ENCODE measurements at places on chromosomes 13 and 19.
A peak's percentile ranks its signal among the peaks of the same experiment; 100 is the strongest.

DNA sequence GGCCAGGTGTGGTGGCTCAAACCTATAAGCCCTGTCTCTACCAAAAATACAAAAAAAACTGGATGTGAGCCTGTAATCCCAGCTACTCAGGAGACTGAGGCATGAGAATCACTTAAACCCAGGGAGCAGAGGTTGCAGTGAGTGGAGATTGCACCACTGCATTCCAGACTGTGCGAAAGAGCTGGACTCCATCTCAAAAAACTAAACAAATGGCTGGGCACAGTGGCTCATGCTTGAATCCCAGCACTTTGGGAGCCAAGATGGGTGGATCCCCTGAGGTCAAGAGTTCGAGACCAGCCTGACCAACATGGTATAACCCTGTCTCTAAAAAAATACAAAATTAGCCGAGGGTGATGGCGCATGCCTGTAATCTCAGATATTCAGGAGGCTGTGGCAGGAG, 34.9 kb upstream of the ZNF83 start:
- no peak for DNase-seq

GRCh38 chr19:50333737-50334617, 4.8 kb upstream of the KCNC3 start:
- peak; percentile 90 for DNase-seq

GRCh38 chr19:30669329-30670010, 297.3 kb downstream of the ZNF536 start:
- peak; percentile 84 for DNase-seq

DNA sequence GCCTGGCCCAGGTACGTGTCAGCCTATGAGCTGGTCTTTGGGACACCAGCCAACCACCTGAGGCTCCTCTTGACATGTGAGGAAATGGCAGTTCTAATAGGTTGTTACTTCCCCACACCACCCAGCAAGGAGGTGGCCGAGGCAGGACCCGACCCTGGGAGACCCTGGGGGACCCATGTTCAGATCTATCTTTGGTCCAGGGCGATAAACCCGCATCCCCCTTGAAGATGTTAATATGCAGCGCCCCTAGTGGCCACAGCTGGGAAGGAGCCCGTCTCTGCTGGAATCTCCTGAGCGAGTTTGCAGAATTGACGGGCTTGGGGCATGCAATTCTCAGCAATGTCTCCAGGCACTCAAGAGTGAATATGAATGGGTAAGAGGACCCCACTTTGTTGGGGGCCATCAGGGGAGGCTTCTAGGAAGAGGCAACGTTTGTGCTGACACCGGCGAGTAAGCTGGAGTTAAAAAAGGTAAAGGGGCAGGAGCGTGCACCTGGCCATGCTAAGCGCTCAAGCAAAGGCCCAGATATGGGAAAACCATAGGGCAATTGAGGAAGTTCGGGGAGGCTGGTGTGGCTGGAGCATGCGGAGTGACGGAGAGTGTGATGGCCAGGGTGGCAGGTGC, 1.5 kb upstream of the MYO1F start:
- DNase-seq = peak; percentile 82

DNA sequence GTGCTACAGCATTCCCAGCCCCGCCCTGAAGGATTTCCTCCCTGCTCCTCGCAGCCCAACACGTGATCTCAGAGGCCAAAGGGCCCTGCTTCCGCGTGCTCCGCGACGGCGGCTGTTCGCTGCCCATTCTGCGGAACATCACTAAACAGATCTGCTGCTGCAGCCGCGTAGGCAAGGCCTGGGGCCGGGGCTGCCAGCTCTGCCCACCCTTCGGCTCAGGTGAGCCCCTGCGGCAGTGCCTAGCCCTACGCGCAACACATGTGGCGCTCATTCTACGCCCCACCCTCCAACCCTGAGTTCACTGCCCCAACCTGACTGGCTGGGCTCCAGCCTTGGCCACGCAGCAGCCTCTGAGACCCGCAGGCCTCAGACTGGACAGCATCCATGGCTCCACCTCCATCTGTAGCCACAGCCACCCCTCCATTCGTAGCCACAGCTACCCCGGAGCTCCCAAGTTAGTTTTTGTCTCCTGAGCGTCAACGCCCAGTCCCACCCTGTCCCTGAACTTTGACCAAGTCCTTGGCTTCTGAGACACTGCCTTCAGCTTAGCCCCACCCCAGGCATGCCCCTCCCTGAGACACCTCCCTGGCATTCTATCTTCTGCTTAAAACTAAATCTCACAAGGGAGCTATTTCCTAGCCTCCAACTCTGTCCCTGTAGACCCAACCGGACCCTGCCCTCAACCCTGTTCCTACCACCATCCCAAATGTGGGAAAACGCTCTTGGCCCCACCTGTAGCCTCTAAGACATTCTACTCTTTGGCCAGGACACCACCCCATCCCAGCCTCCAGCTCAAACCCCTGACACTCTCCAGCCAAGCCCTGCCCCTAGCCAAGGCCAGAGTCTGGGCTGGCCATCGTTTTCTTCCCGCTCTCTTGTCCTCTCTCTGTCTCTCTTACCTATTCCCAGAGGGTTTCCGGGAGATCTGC, 6.4 kb downstream of the LTBP4 start:
- DNase-seq = no peak

DNA sequence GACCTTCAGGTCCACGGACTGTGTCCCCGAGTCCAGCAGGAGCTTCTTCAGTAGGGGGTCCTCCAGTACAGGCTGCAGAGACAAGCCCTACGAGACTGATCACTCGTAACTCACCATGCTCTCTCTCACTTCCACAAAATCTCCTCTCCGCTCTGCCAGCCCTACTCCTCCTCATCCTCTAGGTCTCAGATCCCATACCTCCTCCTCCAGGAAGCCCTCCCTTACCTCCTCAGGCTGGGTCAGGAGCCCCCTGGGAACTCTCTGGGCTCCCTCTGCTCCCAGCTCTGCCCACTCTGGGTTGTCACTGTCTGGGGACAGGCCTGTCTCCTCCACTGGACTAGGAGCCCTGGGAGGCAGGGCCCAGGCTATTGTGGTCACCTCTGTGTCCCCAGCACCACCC, 23.9 kb upstream of the NAPA start:
- DNase-seq = no peak

DNA sequence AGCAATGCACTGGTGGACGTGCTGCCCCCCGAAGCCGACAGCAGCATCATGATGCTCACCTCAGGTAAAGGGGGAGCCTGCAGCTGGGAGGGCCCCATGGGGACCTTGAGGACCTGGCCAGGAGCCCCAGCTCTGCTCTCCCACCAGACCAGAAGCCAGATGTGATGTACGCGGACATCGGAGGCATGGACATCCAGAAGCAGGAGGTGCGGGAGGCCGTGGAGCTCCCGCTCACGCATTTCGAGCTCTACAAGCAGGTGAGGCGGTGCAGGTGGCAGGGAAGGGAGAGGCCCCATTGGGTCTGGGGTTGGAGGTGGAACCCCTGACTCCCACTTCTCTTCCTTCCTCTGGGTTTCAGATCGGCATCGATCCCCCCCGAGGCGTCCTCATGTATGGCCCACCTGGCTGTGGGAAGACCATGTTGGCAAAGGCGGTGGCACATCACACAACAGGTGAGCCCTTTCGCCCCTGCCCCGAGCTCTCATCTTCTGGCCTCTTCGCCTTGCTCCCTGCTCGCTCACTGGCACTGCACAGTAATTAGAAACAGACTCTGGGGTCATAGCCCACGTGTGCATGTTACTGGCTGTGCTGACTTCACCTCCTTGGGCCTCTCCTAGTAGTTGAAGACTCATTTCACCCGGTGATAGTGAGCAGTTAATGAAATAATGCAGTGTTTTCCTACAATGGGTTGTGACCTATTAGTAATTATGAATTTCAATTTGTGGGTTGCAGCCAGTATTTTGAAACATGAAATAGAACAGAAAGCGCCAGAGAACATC, 3.6 kb downstream of the PSMC4 start:
- DNase-seq = no peak

GRCh38 chr13:60146471-60146870, 17.3 kb downstream of the DIAPH3 start:
- no peak for DNase-seq

DNA sequence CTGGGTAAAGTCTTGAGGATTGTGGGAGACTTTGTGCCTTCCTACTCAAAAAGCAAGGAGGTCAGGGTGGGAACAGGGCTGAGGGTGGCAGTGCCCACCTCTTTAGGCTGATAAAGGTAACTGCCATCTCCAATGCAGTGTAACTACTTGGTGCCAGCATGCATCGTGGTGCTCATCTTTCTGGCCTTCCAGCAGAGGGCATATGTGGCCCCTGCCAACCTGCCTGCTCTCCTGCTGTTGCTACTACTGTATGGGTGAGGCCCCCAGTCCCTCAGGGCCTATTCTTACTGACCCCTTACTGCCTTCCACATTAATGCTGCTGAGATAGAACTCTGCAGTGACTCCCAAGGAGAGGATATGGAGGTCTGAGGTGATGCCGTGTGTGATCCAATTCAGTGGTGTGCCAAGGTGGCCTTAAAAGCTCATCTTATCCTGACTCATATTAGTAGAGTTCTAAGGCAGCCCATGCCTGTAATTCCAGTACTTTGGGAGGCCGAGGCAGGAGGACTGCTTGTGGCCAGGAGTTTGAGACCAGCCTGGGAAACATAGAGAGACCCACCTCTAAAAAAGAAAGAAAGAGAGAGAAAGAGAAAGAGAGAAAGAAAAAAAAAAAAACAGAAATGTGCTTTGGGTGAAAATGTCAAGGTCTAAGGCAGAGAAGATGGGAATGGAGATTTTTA, 9.7 kb upstream of the ARHGAP45 start:
- DNase-seq = no peak

GRCh38 chr13:26253262-26253786, 605 bp upstream of the CDK8 start:
- no peak for DNase-seq

GRCh38 chr13:29292045-29292444, 303.4 kb downstream of the SLC7A1 start:
- no peak for DNase-seq

DNA sequence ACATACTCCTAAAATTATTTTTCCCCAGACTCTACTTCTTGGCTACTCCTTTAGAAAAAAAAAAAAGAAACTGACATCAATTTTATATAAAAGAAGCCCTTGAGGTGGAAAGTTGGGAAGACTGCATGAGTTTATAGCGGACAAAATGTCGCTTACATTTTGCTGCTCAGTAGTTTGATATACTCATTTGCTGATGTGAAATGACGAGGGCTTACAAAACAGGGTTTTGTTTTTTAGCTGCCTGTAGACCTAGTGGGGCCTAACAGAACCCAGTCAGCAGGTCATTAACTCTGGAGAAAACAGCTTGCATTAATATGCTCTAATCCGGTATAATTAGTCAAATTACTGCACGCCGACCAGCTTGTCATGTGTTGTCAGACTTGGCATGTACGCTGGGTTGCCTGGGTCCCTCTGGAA, 37.6 kb upstream of the MAB21L1 start:
- no peak for DNase-seq

GRCh38 chr19:53131727-53132126, 983 bp downstream of the ZNF415 start:
- peak; percentile 36 for DNase-seq

DNA sequence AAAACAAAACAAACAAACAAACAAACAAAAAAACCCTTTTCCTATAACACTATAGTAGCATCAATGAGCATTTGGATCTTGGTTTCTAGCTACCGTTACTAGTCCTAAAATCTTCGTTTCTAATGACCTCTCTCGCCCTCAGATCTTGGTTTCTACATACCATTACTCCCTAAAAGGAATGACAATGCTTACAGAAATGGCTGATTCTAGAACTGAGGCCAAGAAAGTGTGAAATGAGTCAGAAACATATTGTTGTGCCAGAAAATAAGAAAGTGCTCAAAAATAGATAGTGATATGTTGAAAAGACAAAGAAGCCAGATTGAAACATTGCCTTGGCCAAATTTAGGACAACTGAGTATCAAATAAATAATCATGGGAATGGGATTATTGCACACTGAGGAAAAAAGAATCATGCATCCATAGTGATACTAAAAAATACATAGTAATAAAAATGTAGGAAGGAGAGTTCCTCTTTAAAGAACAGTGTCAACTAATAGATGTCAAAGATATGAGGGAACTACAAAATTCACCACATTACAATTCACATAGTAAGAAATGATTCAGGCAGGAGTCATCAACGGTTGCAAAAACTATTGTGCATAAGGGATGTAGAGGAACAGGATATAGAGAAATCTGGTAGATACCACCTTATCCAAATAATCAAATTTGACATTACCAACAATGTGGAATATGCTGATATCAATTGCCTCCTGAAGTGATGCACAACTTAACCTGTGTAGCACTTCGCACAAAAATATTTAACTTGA, 386.6 kb downstream of the DIAPH3 start:
- no peak for DNase-seq

- no peak for DNase-seq
Measured at GRCh38 chr19:48543121-48543710, 8.8 kb upstream of the SULT2B1 start.

DNA sequence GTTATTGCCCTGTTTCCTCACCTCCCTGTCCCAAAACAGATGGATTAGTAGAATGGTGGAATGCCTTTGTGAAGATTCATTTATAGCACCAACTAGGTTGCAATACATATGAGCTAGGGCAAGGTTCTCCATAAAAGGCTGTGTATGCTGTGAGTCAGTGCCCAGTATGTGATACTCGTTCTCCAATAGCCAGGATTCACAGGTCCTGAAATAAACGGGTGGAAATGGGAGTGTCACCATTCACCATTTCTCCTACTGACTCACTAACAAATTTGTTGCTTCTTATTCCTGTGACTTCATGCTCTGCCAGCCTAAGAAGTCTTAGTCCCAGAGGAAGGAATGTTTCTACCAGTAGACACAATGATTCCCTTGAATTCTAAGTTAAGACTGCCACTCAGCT, 1745.4 kb downstream of the SLITRK1 start:
- DNase-seq = no peak

GRCh38 chr13:30256713-30257467, 50.5 kb downstream of the KATNAL1 start:
- DNase-seq = no peak

DNA sequence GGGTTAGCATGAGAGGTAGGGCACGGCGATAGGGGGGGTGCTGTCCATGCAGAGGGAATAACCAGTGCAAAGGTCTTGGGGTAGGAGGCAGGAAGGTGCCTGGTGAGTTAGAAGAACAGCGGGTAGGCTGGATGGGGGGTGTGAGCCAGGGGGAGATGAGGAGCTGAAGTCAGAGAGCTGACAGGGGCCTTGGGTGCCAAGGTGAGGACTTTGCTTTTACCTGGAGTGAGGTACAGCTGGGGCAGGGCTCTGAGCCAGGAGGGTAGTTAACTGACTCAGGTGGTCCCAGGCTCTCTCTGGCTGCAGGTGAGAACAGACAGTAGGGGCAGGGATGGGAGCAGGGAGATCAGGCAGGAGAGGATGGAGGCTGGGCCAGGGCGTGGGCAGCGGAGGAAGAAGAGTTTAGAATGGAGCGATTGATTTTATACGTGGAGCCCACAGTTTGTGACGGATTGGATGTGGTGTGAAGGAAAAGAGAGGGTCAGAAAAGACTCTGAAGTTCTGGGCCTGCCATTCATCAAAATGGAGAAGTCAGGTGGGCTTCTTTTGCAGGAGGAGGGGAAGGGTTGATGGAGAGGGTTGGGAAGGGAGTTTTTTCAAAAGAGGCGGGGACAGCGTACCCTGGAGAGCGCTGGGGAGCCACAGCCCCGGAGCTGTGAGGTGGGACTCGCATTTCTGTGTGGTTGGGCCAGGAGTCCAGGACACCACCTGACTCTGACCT, 1.2 kb upstream of the GRAMD1A start:
- no peak for DNase-seq
